ENCODE measurements at places on chromosomes 1 and 21.

- DNase-seq, result no peak
Observed at GRCh38 chr21:37253991-37254390, 13.1 kb downstream of the VPS26C start.

DNA sequence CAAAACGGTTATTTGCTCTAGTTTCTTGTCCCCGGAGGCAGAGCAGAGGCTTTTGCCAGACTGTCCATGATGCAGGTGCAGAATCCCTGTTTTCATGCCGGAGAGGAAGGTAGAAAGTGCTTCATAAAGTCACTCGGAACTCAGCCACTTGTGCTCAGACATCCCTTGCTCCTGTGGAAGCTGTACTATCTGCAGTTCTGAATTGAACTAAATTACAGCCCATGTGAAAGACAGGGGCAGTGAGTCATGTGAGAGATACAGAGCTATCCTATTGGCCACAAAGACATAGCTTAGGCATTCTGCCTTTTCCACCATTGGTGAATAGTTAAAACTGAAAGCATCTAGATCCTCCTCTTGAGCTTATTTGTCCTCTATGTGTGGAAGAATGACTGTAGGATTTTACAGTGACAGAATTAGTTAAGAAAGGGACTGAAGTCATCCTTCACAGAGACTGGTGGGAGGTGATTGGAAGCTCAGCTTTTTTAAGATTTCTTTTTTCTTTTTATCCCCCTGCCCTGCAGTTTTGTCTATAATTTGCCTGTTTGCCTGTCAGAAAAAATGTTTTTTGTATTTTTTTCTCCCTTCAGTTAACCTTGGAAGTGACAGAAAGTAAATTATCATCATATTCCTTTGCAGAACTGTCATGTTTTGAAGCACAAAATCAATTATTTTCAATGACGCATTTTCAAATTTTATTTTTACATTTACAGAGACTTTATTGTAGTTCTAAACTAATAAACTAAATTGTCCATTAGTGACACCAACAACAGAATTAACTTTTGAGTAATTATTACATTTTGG, 298.6 kb downstream of the PTPRC start:
- no peak for DNase-seq

DNA sequence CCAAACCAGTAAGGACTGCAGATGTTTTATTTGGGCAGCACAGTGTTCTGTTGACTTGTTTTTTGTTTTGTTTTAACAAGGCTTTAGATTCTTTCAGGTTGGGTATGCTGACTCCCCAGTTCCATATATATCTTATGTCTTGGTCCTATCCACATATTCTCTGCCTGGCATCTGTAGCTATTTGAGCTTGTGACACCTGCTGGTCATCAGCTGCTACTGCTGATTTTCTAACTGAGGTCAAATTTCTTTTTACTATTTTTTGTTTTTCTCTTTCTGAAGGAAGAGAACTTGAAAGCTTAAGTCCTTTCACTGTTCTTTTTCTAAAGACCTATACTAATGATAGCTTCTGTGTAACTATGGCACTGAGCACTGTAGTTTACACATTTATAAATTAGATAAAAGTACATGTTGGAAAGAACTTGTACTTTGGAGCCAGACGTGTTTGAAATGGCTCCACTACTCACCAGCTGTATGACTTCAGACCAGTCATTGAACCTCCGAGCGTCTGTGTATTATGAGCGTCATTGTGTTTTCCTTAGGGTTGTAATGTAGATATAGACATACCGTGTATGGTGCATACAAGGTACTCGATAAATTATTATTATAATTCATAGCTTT, 109.4 kb downstream of the NRDC start:
- no peak for DNase-seq

DNA sequence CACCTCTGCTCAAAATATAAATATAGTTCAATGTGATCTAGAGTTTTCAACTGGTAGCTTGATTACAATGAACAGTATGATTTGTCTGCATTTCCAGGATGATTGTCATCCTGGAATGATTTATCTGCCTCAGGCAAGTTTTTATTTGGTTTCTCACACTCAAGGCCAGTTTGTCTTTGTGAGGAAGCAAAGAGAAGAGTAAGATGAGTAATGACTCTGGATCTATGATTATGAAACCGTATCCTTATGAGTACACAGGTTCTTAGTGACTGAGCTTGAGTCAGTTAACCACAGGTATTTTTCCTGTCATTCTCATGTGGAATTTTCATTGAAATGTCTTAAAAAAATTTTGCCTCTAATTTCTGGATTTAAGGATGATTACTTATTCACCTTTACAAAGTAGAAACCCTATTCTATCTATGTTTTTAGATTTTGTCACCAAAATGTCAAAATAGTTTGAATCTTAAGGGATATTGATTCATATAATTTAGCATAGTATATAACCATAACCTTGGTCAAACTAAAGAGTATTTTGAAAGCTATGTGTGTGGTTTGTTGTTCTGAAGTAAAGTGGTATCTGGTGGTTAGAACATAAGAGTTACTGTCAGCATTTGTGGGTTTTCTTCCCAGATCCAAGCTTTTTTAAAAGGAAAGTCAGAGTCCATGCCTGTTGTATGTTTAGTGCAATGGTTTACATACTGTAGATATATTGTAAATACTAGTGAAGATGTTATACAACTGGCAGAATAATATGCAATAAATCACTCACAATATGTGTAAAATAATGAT, 145.0 kb downstream of the RASAL2 start:
- DNase-seq, result no peak

DNA sequence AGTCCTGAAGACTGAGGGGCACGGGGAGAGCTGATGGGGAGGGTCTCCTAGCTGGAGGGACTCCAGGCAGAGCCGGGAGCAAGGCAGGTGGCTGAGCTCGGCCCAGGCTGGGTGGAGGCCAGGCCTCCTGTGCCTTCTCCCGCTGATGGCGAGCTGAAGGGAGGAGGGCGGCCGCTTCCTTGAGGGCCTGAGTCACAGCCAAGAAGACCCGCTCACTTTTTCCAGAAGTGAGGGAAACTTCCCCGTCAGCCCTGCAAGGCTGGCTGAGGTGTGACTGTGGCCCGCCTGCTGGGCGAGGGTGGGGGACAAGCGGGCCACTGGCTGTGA, 1.7 kb upstream of the VWA1 start:
- DNase-seq, result no peak

GRCh38 chr1:96355521-96355920, 366.1 kb upstream of the PTBP2 start:
- no peak for DNase-seq

DNA sequence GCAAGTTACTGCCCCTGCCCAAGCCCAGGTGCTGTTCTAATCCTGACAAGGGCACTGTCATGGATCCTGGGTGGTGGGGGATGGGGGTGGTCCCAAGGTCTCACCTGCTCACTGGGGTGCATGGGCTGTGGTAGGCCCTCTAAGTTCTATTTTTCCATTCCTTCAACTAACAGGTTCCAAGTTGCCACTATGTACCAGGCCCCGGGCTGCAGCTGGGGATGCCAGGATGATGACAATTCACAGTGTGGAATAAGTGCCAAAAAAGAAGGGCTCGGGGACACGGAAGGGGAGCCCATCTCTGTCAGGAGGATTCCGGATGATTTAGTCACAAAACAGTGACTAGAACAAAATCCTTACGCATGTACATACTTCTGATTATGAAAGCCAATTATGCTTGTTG, 76.0 kb downstream of the STUM start:
- DNase-seq, result no peak

GRCh38 chr1:168520052-168520751, 23.6 kb downstream of the XCL2 start:
- no peak for DNase-seq

GRCh38 chr21:44919111-44919912, 1.4 kb downstream of the ITGB2 start:
- DNase-seq, result no peak

DNA sequence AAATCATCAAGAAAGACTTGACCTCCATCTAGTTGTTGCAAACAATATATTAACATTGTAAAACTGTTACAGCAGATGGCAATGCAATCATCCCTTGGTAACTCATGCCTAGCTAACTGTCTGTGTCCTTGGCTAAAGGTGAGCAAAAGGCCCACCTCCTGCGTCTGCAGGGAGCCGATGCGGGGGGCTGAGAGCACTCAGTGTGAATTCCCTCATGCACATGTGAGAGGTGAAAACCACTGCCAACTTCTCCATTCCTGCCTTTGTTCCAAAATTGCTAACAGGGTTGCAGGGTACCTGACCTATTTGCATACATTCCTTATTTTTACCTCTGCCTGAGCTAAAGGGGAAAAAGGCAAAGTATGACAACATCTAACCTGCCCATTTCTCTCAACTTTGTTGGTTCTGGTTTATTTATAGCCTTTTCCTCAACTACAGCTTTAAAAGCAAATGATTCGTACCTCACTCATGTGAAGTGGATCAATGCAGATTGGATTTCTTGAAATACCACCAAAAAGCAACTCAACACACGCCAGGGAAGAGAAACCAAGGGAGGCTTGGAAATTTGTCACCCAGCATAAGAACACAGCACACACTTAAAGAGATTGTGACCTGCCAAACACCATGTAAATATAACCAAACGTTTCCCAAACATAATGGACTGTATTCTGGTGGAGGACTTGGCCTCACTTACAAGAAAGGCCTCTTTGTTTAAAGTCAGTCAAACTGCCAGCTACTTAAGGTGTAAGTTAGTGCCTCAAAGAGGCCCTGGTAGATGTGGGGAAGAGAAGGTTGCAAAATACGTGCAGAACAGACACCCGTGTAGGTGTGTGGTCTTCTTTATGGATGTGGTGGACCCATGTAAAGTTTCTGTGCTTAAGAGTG, 651.0 kb downstream of the SMYD3 start:
- DNase-seq, result no peak

GRCh38 chr1:43035821-43036741, 77.4 kb upstream of the SLC2A1 start:
- DNase-seq, result no peak

- DNase-seq, result no peak
Observed at GRCh38 chr1:57675776-57676175, 251.9 kb upstream of the DAB1 start.

DNA sequence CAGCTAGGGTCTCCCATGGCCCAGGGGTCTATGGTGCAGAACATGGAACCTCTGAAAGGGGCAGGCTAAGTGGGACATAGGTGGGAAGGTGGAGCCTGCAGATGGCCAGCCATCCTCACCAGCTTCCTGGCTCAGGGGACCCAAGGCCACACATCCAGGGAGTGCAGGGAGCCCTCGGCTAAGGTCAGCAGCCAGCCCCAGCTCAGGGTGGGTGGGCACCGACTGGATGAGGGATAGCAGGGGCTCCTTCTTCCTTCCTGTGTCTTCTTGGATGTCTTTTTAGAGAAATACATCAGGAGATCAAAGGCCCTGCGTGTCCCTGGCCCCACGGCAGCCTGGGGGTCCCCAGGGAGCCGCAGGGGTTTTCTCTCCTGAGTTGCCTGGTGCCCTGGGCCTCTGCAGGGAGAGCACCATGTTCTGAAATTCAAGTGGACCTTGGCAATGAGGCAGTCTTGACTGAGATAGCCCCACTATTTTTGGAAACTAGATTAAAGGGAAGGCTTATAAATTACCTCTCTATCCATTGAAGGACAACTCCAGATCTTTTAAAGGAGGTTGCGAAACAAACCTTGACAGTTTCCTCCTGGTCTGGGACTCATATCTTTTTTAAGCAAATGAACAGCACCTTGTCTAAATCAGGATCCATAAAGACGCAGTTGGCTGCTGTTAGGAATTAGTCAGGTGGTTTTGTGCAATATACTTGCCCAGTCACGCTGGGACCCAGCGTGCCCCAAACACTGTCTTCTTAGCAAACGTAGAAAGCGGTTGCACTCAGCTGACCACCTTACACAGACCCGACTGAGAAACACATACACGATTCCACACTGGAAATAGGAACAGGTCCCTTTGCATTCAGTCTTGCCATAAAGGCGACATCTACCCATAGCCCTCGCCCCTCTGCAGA, 242.3 kb downstream of the TOMM20 start:
- no peak for DNase-seq

DNA sequence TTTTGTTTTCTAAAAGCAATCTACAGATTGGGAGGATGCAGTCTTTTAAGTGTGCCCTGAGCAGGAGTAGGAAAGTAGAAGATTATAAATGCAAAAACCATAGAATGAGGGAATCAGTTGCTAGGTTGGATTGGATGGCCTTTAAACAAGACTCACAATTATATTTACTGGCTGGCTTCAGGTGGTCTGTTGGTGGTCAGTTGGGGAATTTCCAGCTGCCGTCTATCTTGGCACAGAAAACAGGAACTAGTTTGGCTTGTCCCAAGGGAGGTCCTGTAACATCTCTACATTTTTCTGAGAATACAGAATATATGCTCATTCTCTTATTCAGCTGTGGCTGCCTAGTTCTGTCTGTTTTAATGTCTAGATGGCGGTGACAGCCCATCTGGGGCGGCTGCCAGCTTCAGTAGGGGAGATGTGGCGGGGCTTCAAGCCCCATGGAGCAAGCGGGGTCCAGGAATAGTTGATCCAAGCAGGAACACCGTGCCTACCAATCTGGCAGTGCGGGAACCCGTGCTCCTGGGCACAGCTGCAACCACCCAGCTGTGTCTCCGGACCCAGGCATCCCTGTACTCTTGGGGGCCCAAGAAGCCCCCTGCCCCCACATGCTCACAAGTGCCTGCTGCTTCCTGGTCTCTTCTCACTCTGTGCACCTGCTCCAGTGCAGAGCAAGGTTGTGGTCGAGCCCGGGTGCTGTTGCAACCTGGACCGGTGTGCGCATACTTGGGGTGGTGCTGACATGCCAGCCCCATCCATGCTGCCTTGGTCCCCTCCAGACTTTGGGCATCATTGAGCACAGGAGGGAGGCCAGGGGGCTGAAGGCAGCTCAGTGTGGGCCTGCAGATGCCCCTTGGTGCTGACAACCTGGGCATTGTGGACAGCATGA, 1182.6 kb downstream of the AMY1C start:
- no peak for DNase-seq

- DNase-seq, result no peak
Observed at GRCh38 chr21:45401054-45401518, 3.9 kb upstream of the COL18A1 start.

DNA sequence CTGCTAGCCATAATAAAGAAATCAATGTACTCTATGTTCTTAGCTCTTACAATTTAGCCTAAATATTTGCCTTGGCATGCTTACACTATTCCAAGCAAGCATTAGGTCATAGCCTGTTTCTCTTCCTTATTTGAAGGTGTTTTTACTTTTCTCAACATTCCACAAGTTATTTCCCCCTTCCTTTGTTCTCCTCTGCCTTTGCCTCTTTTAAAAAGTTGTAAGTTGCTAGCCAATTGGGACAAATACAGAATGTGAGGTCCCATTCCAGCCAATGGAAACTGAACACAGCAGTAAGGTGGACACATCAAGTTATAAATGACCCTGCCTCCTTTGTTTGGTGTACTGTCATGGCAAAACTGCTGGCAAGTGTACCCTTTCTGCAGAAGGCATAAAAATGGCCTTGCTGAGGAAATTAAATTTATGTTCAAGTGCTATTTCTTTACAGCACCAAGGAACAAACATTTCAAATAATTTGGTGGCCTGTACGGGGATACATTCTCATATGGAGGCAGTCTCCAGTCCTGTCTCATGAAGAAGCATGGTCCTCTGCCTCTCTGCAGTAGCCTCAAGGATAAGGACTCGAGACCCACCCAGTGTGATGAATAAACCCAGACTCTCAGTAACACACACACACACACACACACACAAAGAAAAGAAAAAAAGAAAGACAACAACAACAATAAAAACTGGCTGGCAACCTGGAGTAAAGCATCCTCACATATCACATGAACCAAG, 28.8 kb upstream of the FMO1 start:
- DNase-seq, result no peak

Measured in stimulated activated CD8-positive, alpha-beta memory T cell treated with anti-CD3 and anti-CD28 coated beads, Interleukin-2, amount 100 ng/mL, for 1 hour (primary cell).